Stimulated activated naive CD8-positive, alpha-beta T cell treated with anti-CD3 and anti-CD28 coated beads, Interleukin-15, Interleukin-2, amounts not matched to agents 100 U/mL and 50 U/mL, for 24 hours (primary cell): ENCODE measurements at places on chromosomes 7 and 10.

GRCh38 chr10:30026578-30026977 is 32.8 kb downstream of the JCAD start:
- DNase-seq, result no peak

GRCh38 chr10:132927824-132928223 is 14.5 kb downstream of the CFAP46 start:
- no peak for DNase-seq

DNA sequence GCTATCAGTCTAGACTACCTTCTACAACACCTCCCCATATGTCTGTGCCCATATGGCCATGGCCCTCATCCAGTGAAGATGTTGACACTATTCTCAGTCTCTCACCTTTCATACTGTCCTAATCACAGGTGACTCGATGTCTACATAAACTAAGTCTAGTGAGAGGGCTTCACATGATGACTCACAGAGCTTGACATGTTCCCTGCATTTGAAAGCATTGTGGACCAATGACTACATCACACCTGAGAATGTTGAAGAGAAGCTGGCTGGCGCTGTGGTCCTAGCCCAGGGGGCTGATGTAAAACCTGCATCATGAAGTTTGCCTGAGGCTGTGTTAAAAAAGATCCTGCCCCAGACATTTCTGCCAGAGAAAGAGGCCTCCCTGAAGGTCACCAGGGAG is 167.2 kb downstream of the NPSR1 start:
- no peak for DNase-seq

GRCh38 chr10:110244550-110244949 is 37.1 kb downstream of the MXI1 start:
- no peak for DNase-seq

- no peak for DNase-seq
Observed at GRCh38 chr10:86979296-86979818, 11.1 kb downstream of the ADIRF start.

DNA sequence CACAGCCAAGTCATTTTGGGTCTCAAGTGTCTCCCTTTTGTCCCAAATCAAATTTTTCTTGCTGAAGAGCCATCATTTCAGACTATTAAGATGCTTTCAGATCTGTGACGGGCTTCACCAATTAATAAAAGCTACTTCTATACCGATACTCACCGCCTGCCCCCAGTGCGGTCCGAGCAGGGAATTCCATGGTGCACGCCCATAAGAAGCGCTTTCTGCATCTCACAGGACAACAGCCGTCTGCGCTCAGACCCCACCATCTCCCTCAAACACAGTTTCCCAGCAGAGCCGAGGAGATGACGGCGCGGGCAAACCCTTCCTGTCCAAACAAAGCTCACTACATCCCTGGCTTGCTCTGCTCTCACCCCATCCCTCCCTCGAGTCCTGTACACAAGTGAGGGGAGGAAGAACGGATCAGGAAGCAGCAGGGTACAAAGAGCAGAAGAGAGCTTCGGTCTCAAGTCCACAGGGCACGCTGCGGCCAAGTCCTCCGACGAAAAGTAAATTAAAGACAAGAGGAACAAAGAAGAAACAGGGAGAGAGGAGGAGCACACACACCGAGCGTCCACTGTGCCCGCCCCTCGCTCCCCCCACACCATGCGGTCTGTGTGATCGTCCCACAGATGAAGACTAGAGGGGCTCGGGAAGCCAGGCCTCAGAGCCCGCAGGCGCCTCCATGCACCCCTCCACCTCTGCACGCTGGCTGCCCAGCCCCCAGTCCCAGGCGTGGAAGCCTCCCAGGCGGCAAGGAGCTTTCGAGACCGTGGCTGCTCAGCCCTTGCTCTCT is 121.9 kb downstream of the MAD1L1 start:
- DNase-seq, result no peak

- DNase-seq, result no peak
Observed at GRCh38 chr10:28410420-28411135, 107.7 kb upstream of the MPP7 start.

GRCh38 chr10:34641913-34642558 is 173.1 kb downstream of the PARD3 start:
- DNase-seq, result no peak

DNA sequence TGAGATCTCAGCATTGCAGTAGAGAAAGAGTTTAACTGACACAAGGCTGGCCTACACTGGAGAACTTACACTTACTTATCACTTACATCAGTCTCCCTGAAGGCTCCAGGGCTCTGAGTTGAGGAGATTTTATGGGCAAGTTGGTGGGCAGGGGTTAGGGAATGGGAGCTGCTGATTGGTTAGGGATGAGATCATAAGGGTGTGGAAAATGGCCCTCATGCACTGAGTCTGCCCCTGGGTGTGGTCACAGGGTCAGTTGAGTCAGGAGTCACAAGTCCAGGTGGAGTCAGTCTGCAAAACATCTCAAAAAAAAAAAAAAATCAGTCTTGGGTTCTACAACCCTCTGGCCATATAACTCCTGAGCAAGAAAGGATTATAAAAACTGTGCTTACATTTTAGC is 60.5 kb downstream of the PPP1R17 start:
- no peak for DNase-seq

- no peak for DNase-seq
Observed at GRCh38 chr7:42222125-42222524, 14.9 kb downstream of the GLI3 start.

DNA sequence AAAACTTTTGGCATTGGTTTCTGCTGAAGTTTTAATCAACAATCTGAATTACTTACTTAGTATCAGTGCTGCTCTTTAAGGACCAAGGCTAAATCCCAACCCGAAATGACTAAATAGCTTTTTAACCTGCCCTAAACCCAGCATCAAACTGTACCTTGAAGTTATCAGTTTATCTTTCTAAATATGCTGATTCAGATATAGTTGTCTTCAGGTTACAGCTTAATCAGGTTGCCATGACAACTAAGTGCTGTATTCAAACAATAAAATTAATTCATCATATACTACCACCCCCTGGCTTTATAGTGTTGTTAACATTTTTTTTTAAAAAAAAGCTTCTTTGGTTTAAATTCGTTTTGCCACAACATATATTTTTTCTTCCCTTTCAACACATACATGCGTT is 239.6 kb downstream of the TWIST1 start:
- DNase-seq, result no peak

DNA sequence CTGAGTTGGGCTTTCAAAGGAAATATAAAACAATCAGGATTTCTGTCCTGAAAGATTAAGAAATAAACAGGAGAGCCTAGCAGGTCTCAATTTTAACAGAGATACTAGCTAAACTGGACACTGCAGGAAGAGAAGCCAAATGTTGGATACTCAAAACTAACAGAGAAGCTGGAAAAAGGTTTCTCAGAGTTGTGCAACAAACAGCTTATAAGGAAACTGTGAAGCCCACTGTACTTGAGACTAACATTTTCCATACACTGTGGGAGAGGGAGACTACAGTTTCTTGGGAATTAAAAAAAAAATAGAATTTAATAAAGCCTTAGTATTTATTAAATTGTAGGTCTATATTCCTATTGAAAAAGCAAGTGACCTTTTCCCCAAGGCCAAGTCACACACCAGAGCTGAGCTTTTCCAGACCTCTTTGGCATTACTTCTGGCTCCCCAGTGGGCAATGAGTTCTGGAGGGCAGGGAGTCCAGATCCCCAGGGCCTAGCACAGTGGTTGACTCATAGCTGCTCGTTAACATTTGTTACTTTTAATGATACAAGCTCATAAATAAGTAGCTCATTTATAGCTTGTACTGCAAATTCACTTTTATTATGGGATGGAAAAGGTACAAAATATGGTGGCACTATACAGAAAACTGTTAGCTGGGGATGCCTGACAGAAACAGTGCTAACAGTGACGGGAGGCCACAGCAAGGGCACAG is 68.3 kb downstream of the MINDY3 start:
- no peak for DNase-seq

- DNase-seq, result no peak
Observed at GRCh38 chr7:151824373-151824933, 52.5 kb downstream of the PRKAG2 start.

- DNase-seq, result no peak
Observed at GRCh38 chr10:29081951-29082685, 206.8 kb upstream of the LYZL1 start.

DNA sequence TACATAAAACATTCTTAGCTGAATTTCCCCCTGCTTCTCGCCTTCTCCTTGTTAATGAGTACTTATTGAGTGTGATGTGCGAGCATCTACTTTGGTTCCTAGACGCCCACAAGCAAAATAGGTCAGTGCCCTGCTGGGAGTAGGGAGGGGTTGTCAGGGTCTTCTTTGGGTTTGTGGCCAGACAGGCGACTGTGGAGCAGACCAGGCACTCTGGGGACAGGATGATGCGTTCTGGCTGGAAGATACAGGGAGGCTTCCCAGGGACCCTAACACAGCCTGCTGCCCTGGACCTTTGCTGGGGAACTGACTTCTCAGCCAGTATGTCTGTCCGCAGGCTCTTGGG is 227.2 kb downstream of the CUX1 start:
- DNase-seq, result no peak

DNA sequence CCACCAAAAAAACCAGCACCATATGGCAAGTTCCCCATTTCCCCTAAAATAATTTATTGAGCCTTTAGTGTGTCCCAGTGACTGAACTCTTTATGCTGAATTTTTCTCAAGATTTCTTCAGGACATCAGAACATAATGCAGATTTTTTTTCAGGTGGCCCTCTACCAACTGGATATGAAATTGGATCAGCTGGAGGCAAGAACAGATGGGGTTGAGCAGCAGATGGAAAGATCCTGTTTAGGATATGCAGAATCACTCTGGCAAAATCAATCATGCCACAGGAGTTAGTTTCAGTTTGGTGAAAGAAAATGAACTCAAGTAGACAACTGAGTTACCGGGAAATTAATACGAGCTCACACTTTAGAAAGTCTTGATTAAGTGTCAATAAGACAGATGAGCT is 761.5 kb upstream of the C7orf33 start:
- no peak for DNase-seq

DNA sequence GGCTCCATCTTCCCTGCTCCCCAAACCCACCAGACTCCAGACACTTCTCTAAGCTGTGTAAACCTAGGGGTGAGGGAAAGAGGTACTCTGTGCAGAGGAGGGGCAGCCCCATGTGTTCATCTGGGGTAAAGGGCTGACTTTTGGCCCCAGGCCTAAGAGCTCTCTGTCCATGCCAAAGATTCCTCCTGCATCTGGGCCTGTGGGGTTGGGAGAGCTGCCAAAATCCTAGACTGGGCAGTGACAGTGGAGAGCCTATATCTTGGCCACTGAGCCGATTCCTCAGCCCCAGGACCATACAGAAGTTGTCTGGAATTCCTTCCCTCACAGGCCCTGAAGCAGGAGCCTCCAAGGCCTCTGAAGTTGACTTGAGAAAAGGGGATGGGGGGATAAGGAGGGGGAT is 25.3 kb upstream of the LEP start:
- no peak for DNase-seq

DNA sequence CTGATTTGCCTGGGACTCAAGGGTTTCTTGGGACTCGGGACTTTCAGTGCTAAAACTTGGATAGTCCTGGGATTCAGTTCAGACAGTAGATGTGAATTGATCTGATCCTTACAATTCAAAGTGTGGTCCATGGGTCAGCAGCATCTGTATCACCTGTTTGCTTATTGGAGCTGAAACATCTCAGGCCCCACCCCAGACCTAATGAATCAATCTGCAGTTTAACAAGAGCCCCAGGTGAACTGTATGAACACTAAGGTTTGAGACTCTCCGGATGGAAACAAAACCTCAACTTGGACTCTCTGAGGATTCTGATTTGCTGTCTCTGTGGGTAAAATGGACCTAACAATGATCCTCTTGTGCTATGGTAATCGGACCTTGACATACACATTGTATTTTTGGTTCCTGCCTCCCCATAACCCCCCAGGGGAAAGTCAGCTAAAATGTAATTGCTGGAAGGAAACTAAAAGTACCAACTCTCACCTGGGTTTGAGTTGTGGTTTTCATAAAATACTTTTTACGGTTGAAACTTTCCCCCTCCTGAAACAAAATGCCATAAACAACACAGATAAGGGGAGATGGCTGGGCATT is 11.7 kb downstream of the CYP26A1 start:
- no peak for DNase-seq

DNA sequence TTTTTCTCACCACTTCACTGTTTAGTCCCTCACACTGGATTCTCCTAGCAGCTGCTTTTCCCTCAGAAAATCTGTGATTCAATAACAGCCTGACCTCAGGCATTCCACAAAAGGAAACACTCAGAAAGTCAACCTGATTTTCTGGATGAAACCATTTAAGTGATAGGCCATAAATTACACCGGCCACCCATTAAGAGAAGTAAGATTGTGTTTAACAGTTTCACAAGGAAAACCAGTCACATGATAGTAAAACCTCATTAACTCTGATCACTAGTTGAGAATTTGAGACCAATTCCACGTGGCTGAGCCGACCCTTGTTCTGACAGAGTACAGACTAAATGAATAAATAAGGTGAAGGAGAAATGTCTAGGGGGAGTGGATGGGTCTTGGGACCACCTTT is 7.7 kb downstream of the GRM8 start:
- no peak for DNase-seq

DNA sequence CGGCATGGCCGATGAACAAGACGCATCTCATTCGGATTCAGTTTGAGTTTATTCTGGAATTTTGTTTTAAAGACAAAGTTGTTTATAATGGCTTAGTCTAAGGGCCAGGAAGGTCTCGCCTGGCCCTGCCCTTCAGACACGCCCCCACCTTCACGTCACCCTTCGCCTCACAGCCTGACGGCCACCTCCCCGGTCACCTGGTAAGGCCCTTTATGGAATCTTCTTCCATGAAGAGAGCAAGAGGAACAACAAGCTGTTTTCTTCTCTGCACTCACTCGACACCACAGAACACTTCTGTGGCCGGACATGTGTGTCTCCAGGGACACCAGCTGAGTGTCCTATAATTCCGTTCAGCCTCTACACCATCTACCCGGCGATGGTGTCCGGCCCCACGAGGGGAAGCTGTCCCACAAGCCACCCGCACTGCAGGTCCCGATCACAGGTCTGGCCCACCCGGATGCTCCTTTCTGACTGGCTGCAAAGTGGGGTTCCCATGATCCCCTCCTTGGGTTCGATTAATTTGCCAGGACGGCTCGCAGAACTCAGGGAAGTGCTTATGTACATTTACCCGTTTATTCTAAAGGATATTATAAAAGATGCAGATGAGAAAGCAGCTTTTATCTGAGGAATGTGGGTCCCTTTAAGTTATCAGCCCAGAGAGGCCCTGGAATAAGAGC is 17.4 kb upstream of the KNDC1 start:
- no peak for DNase-seq

DNA sequence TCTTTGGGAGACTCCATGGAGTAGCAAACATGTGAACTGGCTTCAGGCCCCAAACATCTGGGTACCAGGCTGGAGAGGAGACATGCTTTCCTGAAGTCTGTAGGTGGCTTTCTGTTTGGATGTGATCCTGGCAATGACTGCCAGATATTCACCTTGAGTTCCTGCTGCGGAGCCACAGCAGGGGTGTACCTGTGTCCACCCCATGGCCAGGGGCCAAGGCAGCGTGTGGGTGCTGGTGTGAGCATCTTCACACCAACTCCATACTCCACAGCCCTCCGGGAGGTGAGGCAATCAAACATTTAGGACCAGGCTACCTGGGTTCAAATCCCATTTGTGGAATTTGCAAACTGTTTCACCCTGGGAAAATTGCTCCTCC is 113.0 kb downstream of the ADCY1 start:
- no peak for DNase-seq
